ENCODE measurements at places on chromosomes 13 and 19.

DNA sequence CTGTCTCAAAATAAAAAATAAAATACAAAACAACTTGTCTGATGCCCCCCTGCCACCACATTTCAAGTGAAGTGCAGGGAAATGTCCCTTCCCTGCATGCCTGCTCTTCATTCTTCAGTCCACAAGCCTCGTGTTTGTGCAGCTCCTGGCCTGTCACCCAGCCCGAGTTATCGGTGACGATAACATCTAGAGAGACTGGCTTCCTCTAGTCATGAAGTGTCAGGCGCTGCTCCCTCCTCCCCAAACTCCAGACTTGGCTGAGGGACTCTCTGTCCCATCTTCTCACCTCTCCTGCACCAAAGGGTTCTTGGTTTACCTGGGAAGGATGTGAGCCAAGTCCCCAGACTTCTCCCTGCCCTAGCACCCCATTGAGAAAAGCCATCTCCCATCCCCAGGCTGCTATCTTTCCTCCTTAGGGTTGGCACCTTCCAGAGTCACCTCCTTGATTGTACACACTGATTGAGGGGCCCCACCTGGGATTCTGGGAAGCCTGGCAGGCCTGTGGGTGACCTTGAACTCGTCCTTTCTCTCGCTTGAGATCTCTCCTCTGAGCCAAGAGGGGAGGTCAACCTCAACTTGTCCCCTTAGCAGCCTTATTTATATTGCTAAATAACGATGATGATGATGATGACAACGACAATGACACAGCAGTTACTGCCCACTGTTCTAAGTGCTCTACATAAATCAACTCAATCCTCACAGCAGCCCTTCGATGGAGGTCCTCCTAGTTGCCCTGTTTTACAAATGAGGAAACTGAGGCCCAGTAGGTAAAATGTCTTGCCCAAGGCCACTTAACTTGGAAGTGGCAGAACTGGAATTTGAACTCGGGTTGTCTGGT, 13.1 kb upstream of the PLAUR start:
- DNase-seq, result no peak

GRCh38 chr13:106551350-106551749, 15.9 kb upstream of the EFNB2 start:
- DNase-seq, result no peak

- DNase-seq, result no peak
Observed at GRCh38 chr13:106385654-106386053, 149.8 kb downstream of the EFNB2 start.

GRCh38 chr19:28971513-28971912, 241.4 kb downstream of the UQCRFS1 start:
- no peak for DNase-seq

Data from NCI-H1930 (cell line).